Skin of body (tissue), 3 donors: ENCODE measurements at places on chromosomes 7 and 10. TPM values are rescaled to one million over a fixed set of nuclear protein-coding genes. Genes with fewer than 3 reads are reported as not detected.

ATRNL1 gene
- total RNA-seq: 24.4 TPM

DNA sequence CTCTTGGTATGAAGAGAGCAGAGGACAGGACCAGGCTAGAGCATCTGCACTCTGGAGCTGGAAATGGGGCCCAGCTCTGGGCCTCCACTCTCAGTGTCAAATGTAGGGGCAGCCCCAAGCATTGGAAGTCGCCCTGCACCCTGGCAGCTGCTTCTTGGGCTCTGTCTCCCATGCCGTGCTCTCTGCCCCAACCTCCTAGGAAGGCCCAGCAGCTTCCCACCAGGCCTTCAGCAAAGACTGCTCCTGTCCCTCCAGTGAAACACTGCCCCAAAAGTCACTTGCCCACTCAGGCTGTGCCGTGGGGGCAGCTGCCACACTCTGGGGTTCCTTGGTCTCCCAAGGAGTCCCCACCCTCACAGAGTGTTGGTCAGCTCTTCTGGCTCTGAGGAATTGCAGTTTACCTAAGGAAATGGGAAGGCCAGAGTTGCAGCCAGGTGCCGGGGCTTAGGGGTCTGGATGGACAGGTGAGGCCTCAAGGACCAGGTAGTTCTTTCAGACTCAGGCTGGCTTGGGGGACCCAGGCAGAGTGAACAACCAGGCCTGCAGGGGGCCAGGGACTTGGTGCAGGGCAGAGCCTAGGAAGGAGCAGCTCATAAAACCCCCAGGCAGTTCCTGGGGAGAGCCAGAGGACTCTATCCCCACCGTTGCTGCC is 9.4 kb upstream of the OPN4 start:
- no peak for DNase-seq

PNLIPRP1 gene
- total RNA-seq: not detected

DNA sequence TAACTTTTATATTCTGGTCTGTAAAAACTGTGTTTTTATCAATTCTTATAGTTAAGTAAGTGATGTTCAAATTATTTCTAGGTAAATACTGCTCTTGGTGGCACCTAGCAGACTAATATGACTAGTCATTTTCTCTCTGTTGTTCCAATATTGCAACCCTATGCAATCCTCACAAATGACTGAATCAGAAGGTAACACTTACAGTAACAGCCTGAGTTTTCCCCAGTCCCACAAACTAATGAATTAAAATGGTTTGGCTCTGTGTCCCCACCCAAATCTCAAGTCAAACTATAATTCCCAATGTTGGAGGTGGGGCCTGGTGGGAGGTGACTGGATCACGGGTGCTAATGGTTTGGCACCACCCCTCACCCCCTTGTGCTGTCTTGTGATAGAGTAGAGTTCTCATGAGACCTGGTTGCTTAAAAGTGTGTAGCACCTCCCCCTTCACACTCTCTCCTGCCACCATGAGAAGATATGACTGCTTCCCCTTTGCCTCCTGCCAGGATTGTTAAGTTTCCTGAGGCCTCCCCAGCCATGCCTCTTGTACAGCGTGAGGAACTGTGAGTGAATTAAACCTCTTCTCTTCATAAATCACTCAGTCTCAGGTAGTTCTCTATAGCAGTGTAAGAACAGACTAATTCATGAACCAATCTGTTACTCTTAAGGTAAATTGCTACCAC is 43.5 kb downstream of the MTPN start:
- DNase-seq: no peak

DNA sequence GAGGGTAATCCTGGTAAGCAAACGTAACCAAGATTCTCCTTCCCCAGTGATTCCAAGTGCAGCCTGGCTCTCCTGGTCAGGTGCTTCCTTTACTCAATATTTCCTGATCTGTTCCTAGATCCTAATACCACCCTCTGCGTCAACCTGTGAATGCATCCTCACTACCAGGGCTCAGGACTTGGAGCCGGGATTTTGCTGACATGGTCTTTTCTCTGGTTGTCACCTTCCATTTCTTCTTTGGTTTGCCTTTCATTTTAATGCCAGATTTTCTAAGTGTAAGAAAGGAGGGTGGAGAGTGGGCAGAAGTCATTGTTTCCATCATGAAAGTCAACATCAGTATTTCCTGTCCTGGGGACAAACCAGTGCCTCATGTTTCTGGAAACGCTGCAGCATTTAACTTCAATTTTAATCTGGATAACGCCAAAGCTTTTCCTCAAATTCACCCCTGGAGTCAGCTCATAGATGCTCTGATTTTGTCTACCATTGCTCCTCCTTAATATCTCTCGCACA is 210.4 kb upstream of the ZNF32 start:
- DNase-seq: no peak

ZNF783 gene
- 10.2 TPM for total RNA-seq

RPEL1 gene
- not detected for total RNA-seq
